ENCODE measurements at places on chromosomes 11 and 22.

GRCh38 chr11:91293119-91293518, 931.5 kb upstream of the FAT3 start:
- DNase-seq: no peak

DNA sequence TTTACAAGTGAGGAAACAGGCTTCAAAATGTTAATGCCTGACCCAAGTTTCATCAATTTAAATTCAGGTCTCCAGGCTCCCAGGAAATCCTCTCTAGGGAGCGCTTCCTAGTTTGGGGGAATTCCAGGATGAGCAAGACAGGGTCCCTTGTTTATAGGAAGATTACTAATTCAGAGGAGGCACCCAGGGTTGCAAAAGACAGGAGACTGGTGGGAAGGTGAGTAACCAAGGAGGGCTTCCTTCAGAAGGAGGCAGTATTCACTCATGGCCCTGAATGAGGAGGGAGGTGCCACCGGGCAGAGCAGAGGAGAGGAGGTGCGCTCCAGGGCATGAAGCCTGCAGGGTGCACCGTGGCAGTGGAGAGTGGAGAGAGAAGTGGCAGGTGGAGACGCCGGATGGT, 1.6 kb downstream of the TMEM132A start:
- DNase-seq: no peak

DNA sequence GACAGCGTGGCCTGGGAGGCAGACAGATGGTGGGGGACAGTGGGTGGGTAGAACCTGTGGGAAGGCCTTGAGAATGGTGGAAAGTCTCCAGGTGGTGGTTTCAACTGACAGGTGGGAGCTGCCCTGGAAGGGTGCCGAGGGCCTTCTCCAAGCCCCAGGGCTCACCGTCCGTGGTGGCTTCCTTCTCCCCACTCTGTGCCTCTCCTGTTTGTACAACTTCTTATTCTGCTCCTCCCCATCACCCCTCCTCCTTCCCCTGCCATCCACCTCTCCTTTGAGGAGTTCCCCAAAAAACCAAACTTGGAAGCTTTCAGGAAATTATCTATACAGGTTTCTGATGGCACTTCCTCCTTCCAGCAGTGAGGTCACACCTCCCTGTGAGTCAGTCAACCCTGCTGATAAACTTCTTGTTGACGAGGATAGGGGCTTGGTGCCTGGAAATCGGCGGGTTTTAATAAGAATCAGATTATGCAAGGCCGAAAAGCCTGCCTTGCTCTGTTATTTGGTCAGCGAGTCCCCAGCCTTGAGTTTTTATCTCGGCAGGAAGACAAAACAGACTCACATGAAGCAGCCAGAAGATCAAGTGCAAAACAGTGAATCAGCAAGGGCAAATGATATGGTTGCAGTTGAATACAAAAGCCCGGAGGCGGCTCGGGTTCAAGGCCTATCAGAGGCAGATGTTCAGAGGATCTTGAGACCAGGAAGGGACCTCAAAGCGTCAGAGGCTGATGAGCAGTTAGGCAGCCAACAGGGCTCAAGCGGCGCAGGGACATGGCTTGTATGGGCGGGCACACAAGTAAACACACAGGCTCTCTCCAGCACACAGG, 9.5 kb upstream of the ST3GAL4 start:
- peak; percentile 87 for DNase-seq

- no peak for DNase-seq
These were observed 7.5 kb downstream of the HMBS start for GRCh38 chr11:119091966-119092879.

DNA sequence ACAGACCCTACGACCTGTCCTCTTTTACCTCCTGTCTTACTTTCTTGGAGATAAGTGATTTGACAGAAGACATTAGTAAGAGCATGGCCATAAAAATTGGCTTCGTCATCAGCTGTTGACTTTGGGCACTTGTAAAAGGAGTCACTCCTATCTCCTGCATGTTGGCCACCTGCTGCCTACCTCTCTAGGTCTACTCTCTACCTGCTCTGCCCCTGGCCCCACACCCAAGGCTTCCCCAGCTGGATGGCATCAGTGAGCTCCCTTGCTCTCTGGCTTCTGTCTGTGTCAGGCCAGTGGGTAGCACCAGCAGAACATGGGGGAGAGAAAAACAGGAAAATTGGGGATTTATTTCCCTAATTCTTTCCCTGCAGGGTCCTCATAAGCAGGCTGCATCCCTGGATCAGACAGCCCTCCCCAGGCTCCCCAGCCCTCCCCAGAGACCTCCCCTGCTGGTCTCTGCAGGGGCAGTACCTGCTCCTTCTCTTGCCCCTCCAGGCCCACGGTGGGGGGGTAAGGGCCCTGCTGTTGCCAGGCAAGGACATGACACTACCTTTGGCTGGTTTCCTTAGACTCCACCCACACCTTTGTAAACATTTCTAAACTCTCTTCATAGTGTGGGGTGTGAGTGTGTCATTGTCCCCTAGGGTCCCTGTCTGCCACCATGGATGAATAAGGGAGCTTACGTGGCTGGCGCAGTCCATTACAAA, 157.0 kb upstream of the NECTIN1 start:
- DNase-seq: no peak

DNA sequence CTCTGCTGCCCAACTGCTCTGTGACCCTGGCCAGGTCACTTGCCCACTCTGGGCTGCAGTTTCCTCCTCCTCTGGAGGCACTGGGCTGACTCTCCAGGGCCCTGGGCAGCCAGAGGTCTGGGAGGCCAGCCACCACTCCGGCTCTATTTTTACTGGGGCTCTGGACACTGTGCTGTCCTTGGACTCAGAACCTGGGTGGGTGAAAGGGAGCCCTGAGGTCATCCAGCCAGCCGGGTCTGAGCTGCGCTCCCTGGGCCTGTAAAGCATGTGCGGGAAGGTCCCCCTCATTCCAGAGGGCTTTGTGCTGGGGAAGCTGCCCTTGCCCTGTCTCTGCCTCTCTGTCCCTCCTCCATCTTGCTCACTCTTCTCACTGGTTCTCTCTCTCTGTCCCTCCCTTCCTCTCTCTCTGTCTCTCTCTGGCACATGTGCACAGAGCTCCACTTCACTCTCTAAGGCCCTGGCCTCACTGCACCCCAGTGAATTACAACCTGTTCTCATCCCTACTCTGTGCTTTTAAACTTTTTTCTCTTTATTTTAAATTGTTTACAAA, 24.6 kb downstream of the MB start:
- DNase-seq: no peak

- DNase-seq: no peak
These were observed 102.5 kb downstream of the TIMP3 start for GRCh38 chr22:32904044-32904443.

GRCh38 chr11:102516179-102516578, 14.4 kb downstream of the MMP7 start:
- no peak for DNase-seq

DNA sequence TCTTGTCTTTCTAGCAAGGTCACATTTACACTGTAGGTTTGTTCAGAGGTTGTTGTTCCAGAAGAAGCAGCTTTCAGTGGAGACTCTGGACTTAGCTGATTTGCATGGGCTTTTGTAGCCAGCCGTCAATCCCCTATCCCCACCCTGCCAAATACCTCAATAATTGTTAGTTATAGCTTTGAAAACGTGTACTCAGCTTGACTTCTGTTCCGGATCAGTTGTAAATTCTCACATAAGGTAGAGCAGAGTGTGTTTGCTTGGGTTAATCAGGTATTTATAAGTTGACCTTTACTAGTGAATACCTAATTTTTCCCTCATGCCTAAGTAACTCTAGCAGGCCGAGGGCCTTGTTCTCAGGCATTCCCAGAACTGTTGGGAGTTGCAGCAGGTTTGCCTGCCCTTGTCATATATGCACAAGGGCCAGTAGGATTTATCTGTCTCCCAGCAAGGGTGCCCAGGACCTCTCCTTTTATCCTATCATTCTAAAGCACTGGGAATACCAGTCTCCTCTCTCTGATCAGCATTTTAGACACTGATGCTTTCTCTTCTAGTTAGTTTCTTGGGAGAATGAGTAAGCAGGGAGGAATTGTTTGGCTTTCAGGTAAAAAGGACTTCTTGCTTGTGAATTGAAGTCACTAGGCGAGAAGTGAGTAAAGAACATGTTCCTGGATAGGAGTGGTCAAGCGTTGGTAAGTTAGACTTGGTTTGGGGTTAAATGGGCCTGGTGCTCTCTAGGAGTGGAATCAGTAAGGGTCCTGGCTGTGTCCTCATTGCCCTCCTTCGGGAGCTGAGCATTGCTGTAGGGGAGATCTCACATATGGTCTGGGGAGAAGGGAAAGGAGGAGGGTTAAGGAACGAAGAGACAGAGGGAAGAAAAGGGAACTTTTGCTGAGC, 22.1 kb downstream of the STIM1 start:
- no peak for DNase-seq

DNA sequence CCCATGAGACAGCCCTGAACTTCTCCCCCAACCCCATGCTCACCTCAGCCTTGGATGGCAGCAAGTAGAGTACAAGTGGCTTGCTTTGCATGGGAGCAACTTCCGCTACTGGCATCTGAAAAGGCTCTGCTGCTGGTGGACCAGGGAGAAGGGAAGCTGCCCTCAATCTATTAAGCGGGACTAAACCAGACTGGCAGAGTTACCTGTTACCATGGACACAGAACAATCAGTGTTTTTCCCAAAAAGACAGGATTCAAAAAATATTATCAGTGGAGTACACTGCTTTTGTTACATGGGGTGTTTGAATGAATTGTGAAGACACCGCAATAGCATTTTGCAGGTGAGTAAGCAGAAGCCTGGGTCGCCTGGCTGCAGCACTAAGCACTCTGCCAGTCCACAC, 631.4 kb upstream of the B3GAT1 start:
- no peak for DNase-seq

DNA sequence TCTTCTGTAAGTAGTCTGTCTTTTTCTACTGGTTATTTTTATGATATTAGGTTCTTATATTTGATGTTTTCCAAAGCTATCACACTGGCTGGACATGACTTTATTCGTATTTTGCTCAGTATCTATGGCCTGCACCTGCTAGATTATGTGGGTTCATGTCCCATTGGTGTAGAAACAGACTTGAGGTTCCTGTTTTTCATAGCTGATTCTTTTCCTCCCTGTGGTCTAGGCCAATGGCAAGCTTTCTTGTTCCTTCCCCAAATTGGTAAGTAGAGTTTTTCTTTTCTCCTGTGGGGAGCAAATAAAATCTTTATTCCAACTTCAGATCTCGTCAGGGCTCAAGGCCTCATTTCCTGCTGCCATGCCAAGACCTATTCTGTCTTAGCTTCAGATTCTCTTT, 30.2 kb upstream of the SWAP70 start:
- DNase-seq: no peak

DNA sequence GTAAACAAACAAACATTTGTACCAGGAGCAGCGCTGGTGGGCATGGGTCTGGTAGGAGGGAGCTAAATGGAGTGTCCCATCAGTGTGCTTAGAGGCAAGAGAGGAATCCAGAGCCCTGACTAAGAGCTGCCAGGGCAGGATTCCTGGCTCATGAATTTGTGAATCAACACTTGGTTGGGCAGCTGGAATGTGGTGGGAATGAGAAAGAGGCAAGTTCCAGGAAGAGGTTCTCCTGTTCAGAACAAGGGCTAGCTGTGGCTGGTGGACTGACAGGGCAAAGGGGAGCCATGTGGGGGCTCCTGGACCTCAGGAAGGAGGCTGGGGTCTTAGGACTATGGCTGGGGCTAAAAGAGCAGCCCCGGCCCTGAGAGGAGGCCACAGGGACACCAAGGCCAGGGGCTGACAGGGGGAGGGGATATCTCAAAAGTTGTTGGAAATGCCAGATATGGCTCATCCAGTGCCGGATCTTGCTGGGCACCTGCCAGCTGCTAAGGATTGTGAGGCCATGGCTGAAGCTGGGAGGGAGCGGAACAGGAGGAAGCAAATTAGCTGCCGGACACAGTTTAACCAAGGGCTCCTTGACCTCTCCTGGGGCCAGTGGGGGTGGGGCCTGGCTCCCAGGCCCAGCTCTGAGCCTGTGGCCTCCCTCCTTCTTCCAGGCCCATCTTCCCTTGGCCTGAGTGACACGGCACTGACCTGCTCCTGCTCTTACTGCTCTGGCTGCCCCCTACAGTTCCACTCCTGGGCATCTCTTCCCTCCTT, 14.6 kb upstream of the P2RY6 start:
- DNase-seq: peak; percentile 55

DNA sequence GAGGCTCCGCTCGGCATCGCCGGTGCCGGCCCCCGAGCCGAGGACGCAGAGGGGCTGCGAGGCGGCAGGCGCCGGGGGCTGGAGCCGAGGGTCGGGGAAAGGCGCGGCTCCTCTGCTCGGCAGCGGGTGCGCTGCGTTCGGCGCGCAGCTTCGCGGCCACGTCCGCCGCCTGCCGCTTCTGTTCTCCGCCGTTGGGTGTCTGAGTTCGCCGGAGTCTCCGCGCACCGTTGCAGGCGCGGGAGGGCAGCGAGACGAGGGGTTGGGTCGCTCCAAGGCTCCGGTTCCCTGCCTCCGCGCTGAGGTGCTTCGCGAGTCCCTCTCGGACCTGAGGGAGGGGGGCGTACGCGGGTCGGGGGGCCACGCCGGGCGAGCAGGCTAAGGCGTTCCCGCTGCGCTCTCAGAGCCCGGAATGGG, 347 bp downstream of the MN1 start:
- DNase-seq: peak; percentile 65

GRCh38 chr22:39528681-39529486, 3.7 kb downstream of the RPS19BP1 start:
- DNase-seq: peak; percentile 91

- no peak for DNase-seq
These were observed 370.4 kb downstream of the FAT3 start for GRCh38 chr11:92595052-92595451.

- DNase-seq: no peak
These were observed 15.6 kb upstream of the DENND5A start for GRCh38 chr11:9280655-9281301.

Measured in ovary (tissue), 10 donors.